ENCODE measurements at places on chromosomes 4 and X.
A peak's percentile ranks its signal among the peaks of the same experiment; 100 is the strongest.

DNA sequence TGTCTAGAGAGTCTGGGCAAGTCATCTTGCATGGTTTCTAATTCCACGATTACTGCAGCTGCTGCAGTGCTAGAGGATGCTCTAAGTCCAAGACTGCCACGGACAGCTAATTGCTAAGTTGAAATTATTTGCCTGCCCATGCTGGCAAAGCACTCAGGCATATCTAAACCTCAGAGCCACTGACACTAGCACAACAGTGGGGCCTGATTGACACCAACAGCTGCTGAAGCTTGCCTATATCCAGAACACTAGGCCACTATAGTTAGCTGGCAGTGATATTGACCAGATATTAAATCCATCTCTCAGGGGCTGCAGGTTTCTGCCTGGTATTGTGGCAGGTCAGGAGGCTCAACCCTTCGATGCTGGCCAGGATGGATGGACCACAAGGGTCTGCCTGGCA, 103.9 kb downstream of the DCAF12L1 start:
- no peak for DNase-seq

GRCh38 chrX:17082831-17083230, 136.4 kb downstream of the REPS2 start:
- no peak for DNase-seq

- no peak for DNase-seq
Measured at GRCh38 chr4:162959046-162959445, 207.6 kb downstream of the NAF1 start.

DNA sequence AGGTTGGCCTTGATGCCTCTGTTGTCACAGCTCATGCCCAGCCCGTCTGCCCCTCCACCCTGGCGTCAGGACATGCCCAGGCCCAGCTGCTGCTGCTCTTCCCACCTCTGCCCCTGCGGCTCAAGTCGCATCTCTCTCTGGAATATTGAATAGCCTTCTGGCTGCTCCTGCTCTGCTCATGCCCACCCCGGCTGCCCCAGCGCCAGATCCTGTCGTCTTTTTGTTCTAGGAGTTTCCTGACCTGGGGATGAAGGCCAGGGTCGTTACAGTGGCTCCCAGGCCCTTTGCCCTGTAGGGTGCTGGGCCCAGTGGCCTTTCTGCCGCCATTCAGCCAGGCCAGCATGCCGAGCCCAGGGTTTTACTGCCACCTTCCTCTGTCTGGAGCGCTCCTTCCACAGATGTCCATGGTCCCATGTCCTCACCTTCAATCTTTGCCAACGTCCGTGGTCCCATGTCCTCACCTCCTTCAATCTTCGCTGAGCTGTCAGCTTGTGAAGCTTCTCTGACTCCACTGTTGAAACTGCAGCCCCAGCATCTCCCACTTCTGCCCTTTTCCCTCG, 9.7 kb downstream of the MAEA start:
- DNase-seq, result no peak

- no peak for DNase-seq
Measured at GRCh38 chrX:103415528-103415927, 39.2 kb downstream of the BEX3 start.

- DNase-seq, result no peak
Measured at GRCh38 chr4:143183513-143184216, 1.1 kb upstream of the USP38 start.

GRCh38 chr4:40256329-40256728, 59.5 kb downstream of the RHOH start:
- no peak for DNase-seq

DNA sequence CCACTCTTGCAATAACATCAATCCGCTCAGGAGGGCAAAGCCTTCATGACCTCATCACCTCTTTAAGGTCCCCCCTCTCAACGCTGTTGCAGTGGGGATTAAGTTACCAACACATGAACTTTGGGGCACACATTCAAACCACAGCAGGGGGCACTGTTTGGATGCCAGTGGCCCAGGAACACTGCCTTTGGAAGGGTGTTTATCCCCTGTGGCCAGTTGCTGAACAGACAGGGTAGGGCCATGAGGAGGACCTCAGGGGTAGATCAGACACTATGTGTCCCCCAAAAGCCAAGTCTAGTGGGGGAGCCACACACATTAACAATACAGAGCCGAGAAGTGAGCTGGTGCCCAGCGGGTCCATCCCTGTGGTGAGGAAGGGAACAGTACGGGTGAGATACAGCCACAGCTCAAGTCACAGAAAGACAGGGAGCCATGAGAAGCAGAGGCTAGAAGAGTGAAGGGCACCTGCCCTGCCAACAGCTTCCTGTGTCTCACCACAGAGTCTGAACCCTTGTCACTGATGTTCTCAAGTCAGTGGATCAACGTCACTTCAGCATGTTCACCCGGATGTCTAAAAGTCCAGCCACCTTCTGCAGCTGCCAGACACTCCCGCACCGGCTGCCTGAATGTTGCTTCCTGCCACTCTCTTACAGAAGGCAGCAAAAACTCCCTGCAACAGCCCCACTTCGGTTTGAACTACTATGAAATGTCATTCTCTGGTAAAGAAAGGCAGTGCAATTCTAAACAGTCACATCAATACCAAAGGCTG, 19.9 kb upstream of the MXD4 start:
- DNase-seq, result no peak

DNA sequence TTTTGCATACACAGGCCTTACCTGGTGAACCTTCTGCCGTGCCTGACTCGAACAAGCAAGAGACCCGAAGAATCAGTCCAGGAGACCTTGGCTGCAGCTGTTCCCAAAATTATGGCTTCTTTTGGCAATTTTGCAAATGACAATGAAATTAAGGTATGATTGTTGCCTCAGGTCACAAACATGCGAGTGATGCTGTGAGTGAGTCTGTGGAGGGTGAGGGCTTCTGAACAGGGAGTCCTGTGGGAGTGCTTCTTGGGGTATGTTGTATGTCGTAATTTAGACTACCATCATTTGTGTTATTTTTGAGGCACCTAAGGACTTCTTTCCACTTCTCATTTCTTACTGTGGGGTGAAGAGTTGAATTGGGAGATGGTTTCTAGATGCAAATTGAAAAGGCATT, 32.8 kb downstream of the HTT start:
- DNase-seq, result no peak

DNA sequence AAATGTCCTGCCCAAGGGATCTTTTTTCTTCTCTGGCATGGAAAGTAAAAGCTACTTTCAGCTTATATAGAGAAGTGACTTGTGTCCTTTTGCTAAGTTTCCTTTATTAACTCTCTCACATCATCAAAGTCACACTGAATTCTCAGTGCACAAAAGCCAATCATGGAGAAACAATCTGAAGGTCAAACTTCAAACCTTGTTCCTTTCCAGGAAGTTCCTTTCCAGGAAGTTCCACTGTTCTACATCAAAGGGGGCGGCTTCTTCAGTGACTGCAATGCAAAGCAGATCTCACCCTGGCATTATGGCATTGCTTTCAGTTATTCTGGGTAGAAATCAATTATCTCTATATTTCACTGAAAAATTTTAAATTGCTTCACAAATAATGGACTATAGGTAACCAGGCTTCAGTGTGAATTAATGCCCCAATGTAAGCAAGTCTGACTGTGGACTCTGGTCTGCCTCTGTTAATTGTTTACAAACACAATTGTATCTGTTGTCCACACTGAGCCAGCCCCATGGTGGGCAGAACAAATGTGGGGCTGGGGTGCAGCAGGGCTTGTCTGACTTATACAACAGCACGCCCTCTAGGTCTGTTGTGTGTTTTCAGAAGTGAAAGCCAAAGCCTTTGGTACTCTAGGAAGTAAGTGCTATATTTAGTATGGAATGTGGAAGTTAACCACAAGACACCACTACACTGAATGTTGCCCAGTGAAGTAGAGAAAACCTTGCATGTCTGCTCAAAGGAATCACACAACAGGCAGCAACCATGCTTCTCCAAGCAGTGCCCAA, 98.8 kb downstream of the CDS1 start:
- DNase-seq, result peak; percentile 38

DNA sequence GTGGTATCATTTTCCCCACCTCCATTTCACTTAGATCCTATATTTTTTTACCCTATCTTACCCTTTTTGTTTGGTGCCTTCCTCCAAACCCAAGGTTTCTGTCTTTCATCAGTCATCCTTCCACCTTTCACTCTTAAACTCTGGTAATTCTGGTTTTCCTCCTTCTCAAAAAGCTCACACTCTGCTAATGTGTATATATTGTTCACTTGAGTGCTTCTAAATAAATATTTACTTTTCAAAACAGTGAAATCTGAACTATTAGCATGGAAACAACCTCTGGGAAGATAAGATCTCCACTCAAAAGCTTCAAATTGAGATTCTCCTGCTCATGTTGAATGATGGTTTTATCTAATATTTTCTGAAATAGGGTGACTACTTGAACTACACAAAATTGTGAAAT, 21.5 kb downstream of the XIAP start:
- no peak for DNase-seq

DNA sequence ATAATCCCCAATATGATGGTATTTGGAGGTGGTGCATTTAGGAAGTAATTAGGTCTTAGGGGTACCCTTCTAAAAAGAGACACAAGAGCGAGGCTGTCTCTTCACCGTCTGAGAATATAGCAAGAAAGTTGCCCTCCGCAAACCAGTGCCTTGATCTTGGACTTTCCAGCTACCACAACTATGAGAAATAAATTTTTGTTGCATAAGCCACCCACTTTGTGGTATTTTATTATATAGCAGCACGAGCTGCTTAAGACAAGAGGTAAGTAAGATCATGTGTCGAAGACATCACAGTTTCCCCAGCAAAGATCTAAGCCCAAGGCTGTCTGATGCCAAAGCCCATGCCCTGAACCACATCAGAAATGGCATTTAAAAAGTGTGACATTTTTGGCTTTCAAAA, 9.6 kb upstream of the EXOSC9 start:
- DNase-seq, result peak; percentile 62

DNA sequence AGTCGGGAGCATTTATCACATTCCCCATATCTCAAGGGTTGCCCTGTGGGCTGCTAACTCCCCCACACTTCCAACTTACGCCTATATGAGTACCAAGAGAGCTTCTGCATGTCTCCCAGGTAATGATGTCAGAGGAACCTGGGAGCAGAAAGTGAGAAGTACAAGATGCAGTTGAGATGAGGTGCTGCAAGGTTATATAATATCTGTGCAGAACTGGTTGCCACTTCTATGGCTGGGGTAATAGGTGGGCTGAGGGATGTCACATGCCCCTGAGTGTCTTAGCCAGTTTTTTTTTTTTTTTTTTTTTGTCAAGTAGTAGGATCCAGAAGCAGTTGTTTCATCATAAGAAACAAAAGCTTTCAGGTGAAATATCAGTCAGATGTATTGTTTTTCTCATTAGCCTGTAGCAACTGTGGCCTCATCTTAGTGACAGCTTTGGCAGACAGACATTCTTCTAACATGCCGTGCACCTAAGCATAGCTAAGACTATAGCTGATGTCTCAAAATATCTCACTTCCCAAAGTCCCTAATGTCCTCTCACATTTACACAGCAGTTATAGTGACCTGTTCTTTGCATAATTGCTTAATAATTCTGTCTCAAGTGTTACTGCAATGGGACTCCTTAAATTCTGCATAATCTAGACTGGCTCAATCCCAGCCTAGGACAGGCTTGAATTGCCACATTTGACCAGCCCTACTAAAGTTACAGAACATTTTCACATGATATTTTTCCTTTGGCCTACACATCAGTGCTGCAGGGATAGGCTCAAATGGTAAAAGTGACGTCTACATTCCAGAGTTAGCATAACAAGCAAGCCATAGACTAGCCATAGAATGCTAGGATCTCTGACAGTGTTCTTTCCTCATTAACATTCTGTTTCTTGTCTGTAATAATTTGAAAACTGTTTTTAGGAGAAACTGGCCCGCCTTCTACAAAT, 17.9 kb upstream of the MAOB start:
- no peak for DNase-seq

GRCh38 chrX:40099055-40099958, 1.5 kb upstream of the BCOR start:
- DNase-seq, result no peak

DNA sequence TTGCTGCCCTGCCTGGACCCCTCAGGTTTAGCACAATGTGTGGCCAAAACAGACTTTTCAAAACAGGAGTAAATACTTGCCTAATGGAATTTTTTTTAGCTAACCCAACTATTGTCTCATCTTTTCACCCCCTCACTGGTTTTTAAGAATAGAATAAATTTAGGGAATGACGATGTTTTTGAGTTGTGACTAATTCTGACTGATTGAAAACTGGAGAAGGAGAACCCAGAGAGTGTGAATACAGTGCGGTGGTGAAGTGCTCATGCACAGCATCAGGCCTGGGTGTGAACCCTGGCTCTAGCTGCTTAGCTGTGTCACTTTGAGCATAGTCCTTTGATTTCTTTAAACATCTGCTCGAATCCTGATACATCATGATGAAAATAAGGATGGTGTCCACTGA, 10.5 kb downstream of the ANTXR2 start:
- DNase-seq, result no peak

- DNase-seq, result no peak
Measured at GRCh38 chr4:107467461-107467860, 252.6 kb downstream of the PAPSS1 start.

- DNase-seq, result no peak
Measured at GRCh38 chr4:142752202-142752786, 93.8 kb downstream of the INPP4B start.

DNA sequence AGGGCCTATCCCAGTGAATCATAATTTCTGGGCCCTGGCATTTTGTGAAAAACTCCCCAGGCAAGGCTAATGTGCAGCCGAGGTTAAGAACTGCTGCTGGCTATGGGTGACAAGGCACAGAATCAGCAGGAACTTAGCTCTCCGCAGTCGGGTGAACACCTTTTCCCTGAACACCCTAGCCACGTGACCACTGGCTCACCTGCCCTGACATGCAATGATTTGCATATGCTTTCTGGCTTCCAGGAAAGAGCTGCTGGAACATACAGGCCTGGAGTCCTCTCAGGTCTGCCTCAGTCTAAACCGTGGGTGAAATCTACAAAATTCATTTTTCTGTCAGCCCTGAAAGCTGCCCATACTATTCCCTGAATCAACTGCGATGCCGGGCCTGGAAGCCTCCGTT, 56.6 kb downstream of the ZNF827 start:
- no peak for DNase-seq

- no peak for DNase-seq
Measured at GRCh38 chrX:88612870-88613329, 134.1 kb upstream of the CPXCR1 start.

GRCh38 chr4:170274616-170275015, 184.9 kb upstream of the AADAT start:
- no peak for DNase-seq

DNA sequence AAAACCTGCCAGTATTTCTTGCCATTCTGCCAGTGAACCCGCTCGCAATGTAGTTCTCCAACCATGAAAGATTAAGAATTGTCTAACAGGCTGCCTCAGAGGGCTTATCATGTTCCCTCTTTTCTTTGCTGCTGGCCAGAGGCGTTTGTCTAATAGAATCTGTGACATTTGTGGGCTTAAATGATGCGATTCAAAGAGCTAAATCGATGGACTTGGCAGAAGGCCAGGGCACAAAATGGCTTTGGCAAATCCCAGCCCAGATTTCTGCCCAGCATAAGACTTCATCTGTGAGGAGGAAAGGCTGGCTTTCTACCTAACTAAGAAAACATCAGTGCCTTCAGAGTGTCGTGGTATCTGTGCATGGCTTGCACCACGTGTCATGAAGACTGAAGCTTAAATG, 79.9 kb downstream of the TRPC5OS start:
- no peak for DNase-seq

GRCh38 chr4:108512615-108513505, 107.5 kb upstream of the RPL34 start:
- peak; percentile 16 for DNase-seq

GRCh38 chrX:72466493-72466892, 106.2 kb downstream of the HDAC8 start:
- DNase-seq, result no peak

- DNase-seq, result no peak
Measured at GRCh38 chr4:155966171-155966570, 12.5 kb upstream of the CTSO start.

- no peak for DNase-seq
Measured at GRCh38 chr4:28232951-28233350, 1372.3 kb downstream of the STIM2 start.

All from GM04504 (cell line).